ENCODE measurements at places on chromosomes 6 and 20. TPM values are rescaled to one million over a fixed set of nuclear protein-coding genes. Genes with fewer than 3 reads are reported as not detected.
A peak's percentile ranks its signal among the peaks of the same experiment; 100 is the strongest.

GRCh38 chr20:64083804-64084684 lies at the start of gene LKAAEAR1:
TSS of gene LKAAEAR1 (minus strand) at chr20:64084398. CDS start at chr20:64084219, 179 bp downstream.
- H3K27me3 ChIP-seq: peaks cover 38% of the 10 kb centered on the region
- no peaks in the 10 kb centered on the region for H3K36me3 ChIP-seq
- H3K4me1 ChIP-seq: no peaks in the 10 kb centered on the region
- H3K4me3 ChIP-seq: peak within 1 kb of the TSS; percentile 16

DNA sequence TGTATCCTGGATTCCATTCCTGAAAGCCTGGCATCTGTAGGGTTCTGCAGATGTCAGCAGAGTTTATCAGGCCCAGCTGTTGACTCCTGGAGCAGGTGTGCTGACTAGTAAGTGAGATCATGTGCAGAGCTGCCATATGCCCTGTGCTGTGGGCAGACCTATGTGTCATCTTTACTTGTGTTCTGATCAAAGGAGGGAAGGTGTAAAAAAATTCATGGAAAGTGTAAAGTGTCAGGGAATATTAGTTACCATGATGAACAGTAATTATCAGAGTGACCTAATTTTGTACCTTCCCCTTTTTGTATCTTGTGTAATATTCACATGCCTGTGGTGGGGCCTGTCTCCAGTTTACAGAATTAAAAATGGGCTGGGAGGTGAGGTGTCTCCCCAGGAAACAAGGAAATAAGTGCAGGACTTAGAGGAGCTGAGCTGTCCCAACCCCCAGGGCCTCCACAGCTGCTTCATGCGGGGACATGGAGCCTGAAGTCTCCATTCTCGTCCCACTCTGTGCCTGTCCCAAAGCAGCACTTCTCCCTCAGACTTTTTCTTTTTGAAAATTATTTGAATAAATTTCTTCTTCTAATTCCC lies 148.2 kb upstream of the GGTLC1 start:
- H3K27ac ChIP-seq: no peak overlapping the region
- peak; percentile 41 for DNase-seq
- no peaks in the 10 kb centered on the region for H3K4me1 ChIP-seq
- no peak overlapping the region for H3K4me3 ChIP-seq

GRCh38 chr6:26284537-26285142 lies 80.4 kb upstream of the BTN3A2 start:
- peak overlapping the region; percentile 52 for H3K4me3 ChIP-seq
- peak; percentile 87 for DNase-seq
- no peaks in the 10 kb centered on the region for H3K27me3 ChIP-seq
- H3K4me1 ChIP-seq: peaks cover 17% of the 10 kb centered on the region
- no peaks in the 10 kb centered on the region for H3K36me3 ChIP-seq

DNA sequence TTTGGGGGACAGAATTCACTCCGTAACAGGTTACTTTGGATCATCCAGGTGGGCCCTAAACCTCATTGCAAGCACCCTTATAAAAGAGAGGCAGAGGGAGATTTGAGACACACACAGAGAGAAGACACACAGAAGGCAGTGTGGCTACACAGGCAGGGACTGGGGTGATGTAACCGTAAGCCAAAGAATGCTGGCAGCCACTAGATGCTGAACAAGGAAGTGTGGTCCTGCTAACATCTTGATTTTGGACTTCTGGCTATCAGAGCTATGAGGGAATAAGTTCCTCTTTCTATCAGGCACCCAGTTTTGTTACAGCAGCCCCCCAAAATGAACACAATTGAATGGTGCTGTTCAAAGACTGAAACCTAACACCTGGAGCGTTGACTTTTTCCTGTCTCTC lies 191.3 kb upstream of the MYLIP start:
- no peaks in the 10 kb centered on the region for H3K27me3 ChIP-seq
- H3K27ac ChIP-seq: no peak overlapping the region
- H3K4me3 ChIP-seq: no peak overlapping the region
- H3K4me1 ChIP-seq: no peaks in the 10 kb centered on the region
- H3K36me3 ChIP-seq: no peaks in the 10 kb centered on the region

- peaks cover 11% of the 10 kb centered on the region for H3K4me1 ChIP-seq
- no peak overlapping the region for H3K4me3 ChIP-seq
- H3K27ac ChIP-seq: no peak overlapping the region
- DNase-seq: no peak
- H3K36me3 ChIP-seq: no peaks in the 10 kb centered on the region
Observed at GRCh38 chr6:37492236-37492972, 7.3 kb downstream of the CCDC167 start.

- no peak overlapping the region for H3K4me3 ChIP-seq
- H3K27me3 ChIP-seq: no peaks in the 10 kb centered on the region
- peaks cover 42% of the 10 kb centered on the region for H3K36me3 ChIP-seq
- H3K27ac ChIP-seq: peak overlapping the region; percentile 15
Observed at GRCh38 chr6:43779852-43780236, 9.8 kb downstream of the VEGFA start.

- DNase-seq: no peak
- no peak overlapping the region for H3K4me3 ChIP-seq
- no peaks in the 10 kb centered on the region for H3K4me1 ChIP-seq
Observed at GRCh38 chr6:52341561-52342260, 20.2 kb upstream of the PAQR8 start.

DNA sequence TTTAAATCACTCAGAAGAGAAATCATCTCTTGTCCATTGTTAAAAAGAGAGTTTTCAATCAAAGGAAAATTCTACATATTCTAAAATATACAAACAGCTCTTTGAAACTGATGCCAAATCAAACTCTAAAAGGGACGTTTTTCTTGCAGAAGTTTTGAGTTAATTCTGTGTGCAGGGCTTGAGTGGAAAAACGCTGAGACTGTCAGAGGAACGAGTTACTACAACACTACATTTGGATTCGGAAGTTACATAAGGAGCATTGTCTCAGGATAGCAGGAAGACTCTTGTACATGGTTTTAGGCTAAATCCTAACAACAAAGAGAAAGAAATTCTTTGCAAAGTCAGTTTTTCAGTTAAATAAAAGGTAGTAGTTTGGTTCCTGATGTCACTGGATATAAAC lies 155.7 kb upstream of the SUPT3H start:
- H3K27ac ChIP-seq: peak overlapping the region; percentile 27
- no peaks in the 10 kb centered on the region for H3K27me3 ChIP-seq
- no peak for DNase-seq
- peak overlapping the region; percentile 35 for H3K4me3 ChIP-seq

GRCh38 chr6:51644426-51644825 lies 443.0 kb downstream of the PKHD1 start:
- H3K4me3 ChIP-seq: no peak overlapping the region
- H3K36me3 ChIP-seq: no peaks in the 10 kb centered on the region
- H3K27ac ChIP-seq: no peak overlapping the region
- DNase-seq: no peak
- no peaks in the 10 kb centered on the region for H3K4me1 ChIP-seq
- H3K27me3 ChIP-seq: no peaks in the 10 kb centered on the region

DNA sequence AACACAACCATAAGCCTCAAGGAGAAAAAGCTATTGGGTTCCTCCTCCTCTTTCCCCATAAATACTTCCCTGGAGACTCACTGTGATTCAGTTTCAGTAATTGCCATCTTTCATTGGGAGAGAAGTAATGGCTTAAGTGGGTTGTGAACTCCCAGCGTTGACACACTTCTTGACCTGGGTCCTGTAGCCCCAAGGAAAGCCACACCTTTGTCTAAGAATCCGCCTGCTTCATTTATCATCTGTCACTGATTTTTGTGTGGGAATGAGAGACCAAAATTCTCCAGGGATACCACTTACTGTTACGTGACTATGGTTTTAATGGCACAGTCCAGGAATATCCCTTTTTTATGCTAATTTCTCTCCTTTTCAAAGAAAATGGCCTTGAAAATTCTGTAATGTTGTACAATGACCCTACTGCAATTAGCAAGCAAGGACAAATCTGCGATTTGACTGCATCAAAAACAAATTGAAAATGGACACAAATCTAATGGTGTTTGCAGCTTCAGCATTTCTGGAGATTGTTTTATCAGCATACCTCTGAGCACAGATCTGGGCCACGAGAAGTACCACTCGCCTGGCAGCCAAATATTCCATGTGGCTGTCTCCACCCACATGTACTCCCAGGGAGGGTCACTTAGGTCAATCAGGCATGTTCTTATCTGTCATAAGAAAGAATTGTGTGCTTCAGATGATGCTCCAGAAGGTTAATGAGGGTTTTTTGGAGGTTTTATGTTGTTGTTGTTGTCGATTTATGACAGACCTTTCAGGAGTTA lies 29.8 kb downstream of the DCBLD1 start:
- H3K27ac ChIP-seq: no peak overlapping the region
- H3K4me1 ChIP-seq: peaks cover 2% of the 10 kb centered on the region
- no peak for DNase-seq
- H3K36me3 ChIP-seq: no peaks in the 10 kb centered on the region
- no peak overlapping the region for H3K4me3 ChIP-seq

DNA sequence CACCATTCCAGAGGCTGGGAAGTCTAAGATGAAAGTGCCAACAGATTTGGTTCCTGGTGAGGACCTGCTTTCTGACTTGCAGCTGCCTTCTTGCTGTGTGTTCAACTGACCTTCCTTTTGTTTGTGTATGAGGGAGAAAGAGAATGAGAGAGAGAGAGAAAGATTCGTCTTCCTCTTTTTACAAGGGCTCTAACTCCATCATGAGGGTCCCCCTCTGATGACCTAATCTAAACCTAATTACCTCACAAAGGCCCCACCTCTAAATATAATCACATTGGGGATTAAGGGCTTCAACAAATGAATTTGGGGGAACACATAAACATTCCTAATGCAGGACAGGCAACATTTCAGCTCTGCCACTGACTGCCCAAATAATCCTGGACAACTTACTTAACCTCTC lies 130.7 kb downstream of the PLCB1 start:
- no peak for DNase-seq
- H3K4me1 ChIP-seq: no peaks in the 10 kb centered on the region
- H3K36me3 ChIP-seq: no peaks in the 10 kb centered on the region
- no peak overlapping the region for H3K4me3 ChIP-seq
- no peak overlapping the region for H3K27ac ChIP-seq

DNA sequence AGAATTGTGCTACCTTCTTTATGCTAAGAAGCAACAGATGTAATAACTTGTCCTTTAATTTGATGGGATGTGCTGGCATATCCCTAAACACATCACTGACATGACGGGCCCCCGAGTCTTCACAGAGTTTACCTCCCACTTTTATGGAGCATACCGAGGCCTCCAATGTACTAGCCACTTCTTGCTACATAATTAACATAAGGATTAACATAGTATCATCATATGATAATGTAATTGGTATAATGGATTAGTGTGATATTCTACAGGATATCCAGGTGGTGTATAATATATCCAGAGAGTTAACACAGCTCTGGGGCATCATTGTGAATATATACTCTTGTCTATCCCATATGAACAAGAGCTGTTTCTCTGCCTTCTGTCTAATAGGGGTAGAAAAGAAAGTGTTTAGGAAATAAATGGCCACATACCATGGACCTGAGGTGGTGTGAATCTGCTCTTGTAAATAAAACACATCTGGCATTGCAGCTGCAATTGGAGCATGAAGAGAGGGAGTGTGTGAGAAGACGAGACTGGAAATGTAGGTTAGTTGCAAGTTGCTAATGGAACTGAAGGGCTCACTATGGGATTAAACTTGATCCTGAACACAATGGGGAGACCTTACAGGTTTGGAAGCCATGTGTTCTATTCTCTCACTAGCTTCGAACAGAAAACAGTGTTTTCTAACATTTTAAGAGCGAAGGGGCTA lies 102.3 kb downstream of the IYD start:
- H3K4me3 ChIP-seq: no peak overlapping the region
- DNase-seq: no peak
- no peaks in the 10 kb centered on the region for H3K36me3 ChIP-seq
- no peaks in the 10 kb centered on the region for H3K27me3 ChIP-seq

DNA sequence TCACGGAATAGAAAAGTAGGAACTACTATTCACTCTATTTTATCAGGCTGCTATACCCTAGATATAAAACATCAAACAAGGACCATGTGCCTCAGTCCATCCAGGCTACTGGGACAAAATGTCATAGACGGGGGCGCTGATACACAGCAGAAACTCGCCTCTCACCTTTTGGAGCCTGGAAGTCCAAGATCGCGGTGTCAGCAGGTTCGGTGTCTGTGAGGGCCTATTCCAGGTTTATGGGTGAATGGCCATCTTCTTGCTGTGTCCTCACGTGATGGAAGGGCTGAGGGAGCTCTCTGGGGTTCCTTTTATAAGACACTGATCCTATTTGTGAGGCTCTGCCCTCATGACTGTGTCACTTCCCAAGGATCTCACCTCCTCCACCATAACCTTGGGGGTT lies 89.5 kb downstream of the DLL1 start:
- H3K27ac ChIP-seq: no peak overlapping the region
- H3K36me3 ChIP-seq: no peaks in the 10 kb centered on the region
- H3K4me3 ChIP-seq: no peak overlapping the region

DNA sequence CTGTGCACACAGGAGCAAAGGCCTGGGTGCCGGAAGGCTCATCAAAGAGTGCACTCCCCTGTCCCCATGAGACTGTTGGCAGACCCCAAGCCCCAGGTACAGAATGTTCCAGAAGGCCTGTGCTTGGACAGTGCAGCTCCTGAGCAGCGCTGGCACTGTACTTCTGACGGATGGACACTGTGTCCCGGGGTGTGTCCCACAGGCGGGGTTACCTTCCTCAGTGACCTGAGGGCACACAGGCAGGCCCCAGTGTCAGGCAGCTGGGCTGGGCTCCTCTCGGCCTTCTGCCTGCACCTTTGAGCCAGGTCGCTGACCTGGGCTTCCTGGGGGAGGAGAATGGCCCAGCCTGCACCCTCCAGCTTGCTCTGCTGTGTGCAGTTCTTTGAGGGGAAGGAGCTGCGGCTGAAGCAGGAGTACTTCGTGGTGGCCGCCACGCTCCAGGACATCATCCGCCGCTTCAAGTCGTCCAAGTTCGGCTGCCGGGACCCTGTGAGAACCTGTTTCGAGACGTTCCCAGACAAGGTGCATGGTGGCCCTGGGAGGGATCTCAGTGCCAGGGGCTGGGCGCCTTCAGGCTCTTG lies 30.1 kb downstream of the PYGB start:
- H3K27ac ChIP-seq: peak overlapping the region; percentile 77
- H3K4me3 ChIP-seq: no peak overlapping the region
- H3K36me3 ChIP-seq: peaks cover 97% of the 10 kb centered on the region
- H3K4me1 ChIP-seq: peaks cover 17% of the 10 kb centered on the region

DNA sequence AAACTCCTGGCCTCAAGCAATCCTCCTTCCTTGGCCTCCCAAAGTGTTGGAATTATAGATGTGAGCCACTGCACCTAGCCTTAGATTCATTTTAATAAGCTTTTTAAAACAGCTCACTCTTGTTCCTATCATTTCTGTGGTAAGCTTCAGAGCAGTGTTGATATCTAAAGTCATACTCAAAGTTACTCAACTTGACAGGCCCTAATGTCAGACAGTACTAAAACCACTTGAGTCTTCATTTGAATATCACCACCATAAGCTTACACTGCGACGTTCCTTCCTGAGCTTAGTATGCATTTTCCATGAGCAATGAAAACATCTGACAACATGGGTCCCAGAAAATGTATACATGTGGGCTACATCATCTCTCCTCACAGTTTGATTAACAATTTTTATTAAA lies 6.0 kb downstream of the FUCA2 start:
- H3K36me3 ChIP-seq: no peaks in the 10 kb centered on the region
- no peak overlapping the region for H3K27ac ChIP-seq
- DNase-seq: no peak
- no peaks in the 10 kb centered on the region for H3K27me3 ChIP-seq
- H3K4me1 ChIP-seq: no peaks in the 10 kb centered on the region
- no peak overlapping the region for H3K4me3 ChIP-seq

Gene CALHM6
- total RNA-seq: 7.9 TPM

Gene KCNS1
- total RNA-seq: not detected

Gene GNAS-AS1
- 0.33 TPM for total RNA-seq

Gene EYA4
- 6.4 TPM for total RNA-seq

Gene CRIP3
- total RNA-seq: not detected

Gene CAGE1
- not detected for total RNA-seq
